ENCODE measurements at places on chromosomes 4 and X.

- no peak for DNase-seq
Measured at GRCh38 chrX:34338046-34338445, 205.9 kb upstream of the FAM47A start.

DNA sequence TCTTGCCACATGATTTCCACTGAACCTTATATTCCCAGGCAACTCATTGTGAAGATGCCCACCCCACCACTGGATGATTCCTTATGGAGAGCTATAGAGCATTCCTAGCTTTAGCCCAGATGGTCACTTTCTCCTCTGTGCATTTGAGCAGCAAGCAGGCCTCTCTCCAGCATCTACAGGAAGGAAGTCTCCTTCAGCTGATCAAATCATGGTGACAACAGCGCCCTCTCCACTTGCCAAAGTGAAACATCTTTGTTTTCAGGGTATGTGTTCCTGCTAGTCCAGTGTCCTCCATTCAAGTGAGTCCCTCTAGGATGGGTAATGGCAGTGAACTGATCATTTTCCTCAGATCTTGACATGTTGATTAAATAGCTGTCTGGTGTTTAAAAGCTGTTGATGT is 10.9 kb upstream of the SYTL5 start:
- no peak for DNase-seq

- DNase-seq: no peak
Measured at GRCh38 chr4:150739591-150739990, 157.6 kb downstream of the MAB21L2 start.

- DNase-seq: peak; percentile 57
Measured at GRCh38 chrX:149829751-149830191, 48.0 kb downstream of the MAGEA9 start.

GRCh38 chr4:79141530-79141929 is 184.3 kb downstream of the NAA11 start:
- DNase-seq: peak; percentile 22

DNA sequence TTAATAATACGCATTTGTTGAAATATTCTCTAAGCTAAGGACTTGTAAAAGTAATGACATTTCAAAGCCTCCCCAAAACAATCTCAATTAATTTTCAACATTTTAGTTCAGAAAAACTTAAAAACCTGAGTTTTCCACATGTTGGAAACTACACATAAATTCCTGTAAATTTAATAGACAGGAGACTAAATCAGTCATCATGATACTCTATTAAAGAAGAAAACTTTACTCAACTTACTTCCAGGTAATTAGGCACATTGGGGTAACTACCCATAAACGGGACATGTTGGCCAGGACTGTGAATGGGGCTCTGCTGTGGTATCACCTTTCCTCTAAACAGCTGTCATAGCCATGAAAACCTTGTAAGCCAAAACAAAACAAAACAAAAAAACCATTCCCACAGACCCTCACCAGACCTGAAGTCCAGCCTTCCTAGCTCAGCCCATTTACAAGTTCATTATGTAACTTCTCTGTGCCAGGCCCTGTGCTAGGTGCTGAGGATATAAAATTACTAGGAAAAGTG is 96.4 kb upstream of the SMIM10 start:
- no peak for DNase-seq

GRCh38 chr4:98468709-98469108 is 189.7 kb downstream of the TSPAN5 start:
- DNase-seq: no peak

GRCh38 chr4:18397681-18398390 is 376.3 kb upstream of the LCORL start:
- no peak for DNase-seq

GRCh38 chr4:54449999-54450398 is 207.8 kb upstream of the KIT start:
- DNase-seq: no peak

- no peak for DNase-seq
Measured at GRCh38 chr4:8730681-8731080, 138.1 kb downstream of the CPZ start.

- no peak for DNase-seq
Measured at GRCh38 chrX:39491548-39492297, 606.0 kb downstream of the BCOR start.

DNA sequence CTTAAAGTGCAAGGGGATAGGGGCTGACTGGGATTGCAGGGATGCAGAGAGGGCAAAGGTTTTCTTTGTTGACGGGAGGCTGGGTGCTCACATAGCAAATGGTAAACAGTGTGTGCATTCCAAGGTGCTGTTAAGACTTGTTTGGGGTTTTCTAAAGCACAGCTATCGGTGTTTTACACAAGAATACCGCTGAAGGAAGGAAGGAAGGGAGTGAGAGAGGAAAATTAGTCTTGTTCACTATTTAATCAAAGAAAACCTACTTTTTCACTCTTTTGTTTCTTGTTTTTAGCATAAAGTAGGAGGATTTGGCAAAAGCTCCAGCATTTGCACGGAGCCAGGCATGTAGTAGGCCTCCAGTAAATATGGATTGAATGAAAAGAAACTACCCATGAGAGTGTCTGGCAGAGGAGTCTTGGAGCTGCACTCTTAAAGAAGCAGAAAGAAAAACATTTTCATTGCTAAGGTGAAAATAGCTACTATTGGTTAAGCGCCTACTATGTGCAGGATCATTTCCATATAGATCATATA is 99.7 kb downstream of the FIP1L1 start:
- no peak for DNase-seq

- DNase-seq: peak; percentile 40
Measured at GRCh38 chrX:68894513-68895340, 65.9 kb downstream of the EFNB1 start.

DNA sequence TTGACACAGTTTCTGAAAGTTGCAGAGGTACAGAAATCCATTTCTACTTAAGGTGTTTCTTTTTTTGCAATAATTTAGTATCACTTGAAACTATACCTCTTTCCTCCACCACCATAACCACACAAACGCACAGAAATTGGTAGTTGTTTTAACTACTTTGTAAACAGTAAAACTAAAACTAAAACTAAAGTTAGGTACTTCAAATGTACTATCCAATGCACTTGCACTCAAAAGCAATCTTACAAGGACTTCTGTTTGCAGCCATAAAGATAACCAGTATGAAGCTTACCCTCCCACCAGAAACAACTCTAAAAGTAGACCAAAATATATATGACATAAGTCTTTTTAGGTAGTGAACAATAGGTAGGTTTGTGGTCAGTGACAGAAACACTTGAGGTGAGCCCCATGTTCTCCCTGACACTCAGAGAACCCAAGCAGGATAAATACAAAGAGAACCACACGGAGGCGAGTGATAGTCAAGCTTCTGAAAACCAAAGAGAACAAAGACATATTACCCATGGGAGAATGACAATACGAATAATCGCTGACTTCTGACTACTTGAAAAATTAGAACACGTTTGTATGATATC is 72.2 kb upstream of the VBP1 start:
- DNase-seq: no peak

- DNase-seq: no peak
Measured at GRCh38 chr4:105707782-105708180, 708 bp downstream of the INTS12 start.

GRCh38 chrX:64265265-64265664 is 34.9 kb upstream of the ASB12 start:
- DNase-seq: no peak

DNA sequence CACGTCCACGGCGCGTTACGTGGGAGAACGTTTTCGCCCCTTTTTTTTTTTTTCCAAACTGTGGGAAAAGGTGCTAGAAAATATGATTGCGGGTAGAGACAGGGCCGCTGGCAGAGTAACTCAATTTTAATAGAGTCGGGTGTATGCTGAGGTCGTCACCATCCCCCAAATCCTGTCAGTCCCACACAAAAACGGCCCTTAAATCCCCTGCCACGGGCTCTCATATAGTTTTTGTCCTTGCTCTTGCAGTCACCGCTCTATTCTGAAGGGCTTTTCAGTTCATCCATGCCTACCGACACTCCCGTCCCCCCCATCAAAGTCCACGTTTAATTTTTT is 796 bp upstream of the MED14 start:
- no peak for DNase-seq

DNA sequence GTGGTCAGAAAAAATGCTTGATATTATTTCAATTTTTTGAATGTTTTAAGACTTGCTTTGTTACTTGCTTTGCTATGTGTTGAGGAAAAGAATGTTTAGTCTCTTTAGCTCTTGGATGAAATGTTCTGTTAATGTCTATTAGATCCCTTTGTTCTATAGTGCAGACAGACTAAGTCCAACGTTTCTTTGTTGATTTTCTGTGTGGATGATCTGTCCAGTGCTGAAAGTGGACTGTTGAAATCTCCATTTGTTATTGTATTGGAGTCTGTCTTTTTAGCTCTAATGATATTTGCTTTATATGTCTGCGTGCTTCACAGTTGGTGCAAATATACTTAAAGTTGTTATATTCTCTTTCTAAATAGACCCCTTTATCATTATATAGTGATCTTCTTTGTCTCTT is 220.6 kb downstream of the GUCY2F start:
- no peak for DNase-seq

- peak; percentile 20 for DNase-seq
Measured at GRCh38 chrX:21838937-21839333, 482 bp upstream of the MBTPS2 start.

GRCh38 chr4:23234716-23235115 is 542.0 kb downstream of the GBA3 start:
- no peak for DNase-seq

GRCh38 chrX:131068945-131069719 is 11.0 kb downstream of the ARHGAP36 start:
- peak; percentile 6 for DNase-seq

GRCh38 chr4:11698033-11698432 is 269.3 kb upstream of the HS3ST1 start:
- DNase-seq: no peak

DNA sequence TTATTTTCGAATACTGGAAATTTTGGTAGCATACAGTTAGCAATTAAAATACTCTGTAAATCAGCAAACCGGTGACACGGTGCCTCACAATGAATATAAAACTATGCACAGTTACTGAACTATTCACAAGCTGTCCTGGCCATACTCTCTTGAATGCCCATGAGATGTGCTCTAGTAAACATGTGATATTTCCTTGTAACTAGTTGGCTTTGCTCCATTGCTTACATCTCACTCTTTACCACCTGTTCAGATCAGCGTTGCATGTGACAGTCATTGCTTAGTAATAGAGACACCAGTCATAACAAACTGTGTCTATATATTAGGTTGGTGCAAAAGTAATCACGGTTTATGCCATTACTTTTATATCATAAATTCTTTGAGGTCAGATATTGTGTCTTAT is 897.9 kb upstream of the FTHL17 start:
- DNase-seq: no peak

GRCh38 chrX:19849464-19850080 is 37.8 kb downstream of the SH3KBP1 start:
- DNase-seq: no peak

DNA sequence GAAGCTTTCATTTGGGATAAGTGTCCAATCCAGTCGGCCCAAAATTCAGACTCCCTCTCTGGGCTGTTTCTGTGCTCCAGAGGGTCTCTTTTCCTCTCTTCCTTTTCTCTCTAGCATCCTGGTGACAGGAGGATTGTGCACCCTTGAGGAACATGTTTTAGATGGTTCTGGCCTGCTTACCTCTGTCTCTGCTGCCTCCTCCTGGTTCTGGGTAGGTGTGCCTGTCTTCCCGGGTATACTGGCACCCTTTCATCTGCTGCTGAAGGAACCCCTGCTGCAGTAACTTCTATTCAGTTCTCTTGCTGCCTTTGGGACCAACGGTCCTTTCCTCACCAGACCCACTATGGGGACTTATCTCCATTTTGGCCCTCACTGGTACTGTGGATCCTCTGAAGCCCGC is 53.2 kb downstream of the HMGB2 start:
- DNase-seq: no peak

GRCh38 chr4:139840773-139841172 is 175.2 kb downstream of the MGST2 start:
- no peak for DNase-seq

DNA sequence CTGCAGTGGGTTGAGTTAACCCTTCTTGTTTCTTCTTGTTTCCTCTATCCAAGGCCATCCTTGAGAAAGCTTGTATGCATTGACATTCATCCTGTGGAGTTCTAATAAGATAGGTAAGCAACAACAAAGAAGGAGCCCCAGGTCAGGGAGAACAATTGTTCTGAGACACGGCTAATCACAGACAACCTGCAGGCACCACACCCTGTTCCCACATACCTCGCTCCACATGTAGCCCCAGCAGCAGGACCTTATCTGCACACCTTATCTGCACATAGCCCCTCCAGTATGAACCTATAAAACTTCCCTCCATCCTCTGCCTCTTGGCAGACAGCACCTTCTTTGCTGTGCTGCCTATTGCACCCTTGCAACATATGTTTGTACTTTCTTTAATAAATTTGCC is 129.1 kb downstream of the MSL3 start:
- DNase-seq: no peak

DNA sequence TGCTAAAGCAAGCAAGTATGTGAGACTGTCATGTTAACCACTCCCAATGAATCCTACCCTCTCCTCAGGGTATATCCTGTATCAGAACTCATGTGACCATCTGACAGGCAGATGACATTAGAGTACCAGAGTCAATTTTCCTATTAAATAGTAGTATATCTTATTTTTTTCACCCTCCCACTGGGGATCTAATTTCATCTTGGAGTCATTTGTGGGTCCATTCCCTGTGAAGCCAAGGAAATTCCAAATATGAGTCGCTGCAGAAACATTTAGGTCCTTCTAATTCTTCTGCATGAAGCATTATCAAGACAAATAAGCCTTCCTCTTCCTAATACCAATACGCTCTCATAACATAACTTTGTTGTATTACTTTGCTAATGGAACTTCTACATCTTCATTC is 52.2 kb upstream of the BLTP1 start:
- peak; percentile 66 for DNase-seq
